Skin of body (tissue), 3 donors: ENCODE measurements at places on chromosomes 2 and 18.
A peak's percentile ranks its signal among the peaks of the same experiment; 100 is the strongest.

DNA sequence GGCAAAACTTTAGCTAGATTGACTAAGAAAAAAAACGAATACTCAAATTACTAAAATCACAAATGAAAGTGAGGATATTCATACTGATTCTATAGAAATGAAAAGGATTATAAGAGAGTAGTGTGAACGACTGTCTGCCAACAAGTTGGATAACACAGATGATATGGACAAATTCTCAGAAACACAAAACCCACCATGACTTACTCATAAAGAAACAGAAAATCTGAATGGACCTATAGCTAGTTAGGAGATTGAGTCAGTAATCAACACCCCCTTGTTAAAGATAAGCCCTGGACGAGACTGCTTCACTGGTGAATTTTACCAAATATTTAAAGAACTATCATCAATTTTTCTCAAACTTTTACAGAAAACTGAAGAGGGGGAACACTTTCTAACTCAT lies 108.8 kb upstream of the TMEM200C start:
- no peak for DNase-seq

- no peak for DNase-seq
Measured at GRCh38 chr2:226759768-226760167, 39.9 kb downstream of the IRS1 start.

- peak; percentile 20 for DNase-seq
Measured at GRCh38 chr18:79068341-79068936, 755 bp upstream of the ATP9B start.

- no peak for DNase-seq
Measured at GRCh38 chr2:241069821-241070281, 32.2 kb downstream of the MTERF4 start.

DNA sequence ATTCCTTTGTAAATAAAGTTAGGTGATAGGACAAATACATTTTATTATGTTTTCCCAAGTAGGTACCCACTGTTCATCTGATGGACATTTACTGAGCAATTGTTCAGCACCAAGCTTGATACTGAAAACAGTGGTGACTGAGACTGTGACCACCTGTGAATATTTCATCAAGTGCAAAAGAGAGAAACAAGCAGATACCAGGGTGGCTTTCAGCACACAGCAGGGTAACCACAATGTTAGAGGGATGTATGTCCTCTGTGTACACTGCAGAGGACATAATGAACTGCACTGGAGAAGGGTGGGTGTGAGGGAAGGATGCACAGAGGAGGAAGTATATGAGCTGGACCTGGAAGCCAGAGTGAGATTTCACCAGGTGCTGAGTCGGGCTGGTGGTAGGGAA lies 411.8 kb downstream of the RAD51AP2 start:
- no peak for DNase-seq

DNA sequence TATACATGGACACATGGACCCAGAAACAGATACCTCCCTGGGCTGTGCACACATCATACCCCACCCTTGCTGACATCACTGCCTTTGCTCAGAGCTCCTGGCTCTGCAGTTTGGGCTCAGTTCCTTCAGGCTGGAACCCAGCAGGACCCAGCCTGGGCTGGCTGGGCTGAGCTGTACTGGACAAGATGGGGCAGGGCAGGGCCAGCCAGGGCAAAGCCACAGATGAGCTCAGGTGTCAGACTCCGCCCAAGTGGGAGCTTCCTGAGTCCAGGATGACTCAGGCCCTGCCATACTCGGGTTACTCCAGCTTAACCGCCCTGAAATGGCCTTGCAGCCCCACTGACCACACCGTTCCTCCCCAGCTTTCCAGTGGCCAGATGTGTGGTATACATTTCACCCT lies 284.9 kb downstream of the OSR1 start:
- no peak for DNase-seq

DNA sequence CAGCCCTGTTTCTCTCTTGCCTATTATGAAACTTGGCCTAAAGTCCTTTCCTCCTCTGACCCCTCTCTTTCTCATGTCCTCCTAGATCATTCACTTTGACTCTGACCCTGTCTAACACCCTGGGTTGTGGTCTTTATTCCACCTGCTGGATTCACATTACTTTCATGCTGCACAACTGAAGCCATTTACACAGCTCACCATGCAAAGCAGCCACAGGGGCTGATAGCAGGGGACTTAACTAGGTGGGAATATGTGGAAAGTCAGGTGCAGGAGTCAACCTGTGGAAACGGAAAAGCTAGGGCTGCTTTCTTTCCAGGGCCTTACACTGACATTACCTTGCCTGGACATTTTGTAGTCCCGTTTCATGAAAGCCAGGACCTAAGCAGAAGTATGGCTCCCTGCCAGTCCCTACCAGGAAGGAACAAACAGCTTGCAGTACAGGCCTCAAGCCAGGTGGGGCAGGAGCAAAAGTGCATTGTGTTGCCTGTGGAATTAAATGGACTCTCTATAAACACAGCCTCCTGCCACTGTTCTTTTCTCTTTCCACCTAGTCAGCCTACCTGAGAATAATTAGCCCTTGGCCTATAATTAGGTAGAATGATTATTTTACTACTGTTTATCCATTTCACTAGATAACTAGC lies 11.8 kb downstream of the MAPRE3 start:
- no peak for DNase-seq

DNA sequence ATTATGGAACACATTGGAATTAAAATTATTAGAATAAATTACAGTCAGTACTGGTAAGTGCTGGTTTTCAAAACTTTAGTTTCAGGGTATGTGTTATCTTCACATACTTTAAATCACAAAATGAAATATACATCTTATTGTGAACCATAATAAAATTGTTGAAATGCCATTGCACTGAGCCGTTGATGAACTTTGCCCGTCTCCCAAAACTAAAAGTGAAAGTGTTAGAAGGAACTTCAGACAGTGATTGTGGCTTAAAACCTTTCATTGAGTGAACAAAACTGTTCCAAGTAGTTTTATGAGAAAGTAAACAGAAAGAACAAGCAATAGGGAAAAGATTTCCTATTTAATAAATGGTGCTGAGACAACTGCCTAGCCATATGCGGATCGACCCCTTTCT lies 811.6 kb downstream of the PLCL1 start:
- no peak for DNase-seq

GRCh38 chr2:54903736-54904554 lies 146.3 kb downstream of the RTN4 start:
- DNase-seq = no peak
